ENCODE measurements at places on chromosomes 2 and 18.

- no peak for DNase-seq
Observed at GRCh38 chr2:219252570-219252899, 508 bp upstream of the TUBA4B start.

GRCh38 chr2:136246086-136246669 is 128.2 kb upstream of the CXCR4 start:
- DNase-seq: peak; percentile 33

DNA sequence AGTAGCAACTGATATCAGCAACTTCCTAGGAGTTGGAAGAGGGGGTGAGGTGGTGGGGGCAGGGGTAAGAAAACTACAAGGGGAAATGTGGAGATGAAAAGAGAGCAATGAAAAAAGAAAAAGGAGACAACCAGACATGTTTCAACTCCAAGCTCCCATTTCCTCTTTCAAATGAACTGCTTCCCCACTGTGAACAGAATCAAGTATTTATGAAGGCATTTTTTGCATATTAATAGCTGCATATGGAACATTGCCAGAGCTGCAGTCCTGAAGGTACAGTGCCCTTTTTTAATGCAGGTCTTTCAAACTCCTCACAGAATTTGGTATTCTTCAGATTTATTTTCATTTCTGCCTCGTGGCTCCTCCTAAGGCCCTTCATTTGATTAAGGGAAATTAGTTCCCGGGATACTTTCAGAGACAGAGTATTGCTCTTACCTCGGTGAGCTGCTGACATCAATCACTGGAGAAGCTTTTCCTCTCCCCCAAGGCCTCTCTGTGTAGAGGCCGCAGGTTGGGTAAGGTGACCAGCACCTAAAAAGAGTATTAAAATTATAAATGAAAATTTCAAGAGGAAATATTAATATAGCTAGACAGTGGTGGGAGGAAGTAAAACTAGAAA is 68.4 kb downstream of the KIAA2012 start:
- no peak for DNase-seq

GRCh38 chr2:11319939-11320338 is 24.5 kb downstream of the ROCK2 start:
- DNase-seq: no peak

- DNase-seq: no peak
Observed at GRCh38 chr18:21509062-21509461, 91.4 kb downstream of the ESCO1 start.

DNA sequence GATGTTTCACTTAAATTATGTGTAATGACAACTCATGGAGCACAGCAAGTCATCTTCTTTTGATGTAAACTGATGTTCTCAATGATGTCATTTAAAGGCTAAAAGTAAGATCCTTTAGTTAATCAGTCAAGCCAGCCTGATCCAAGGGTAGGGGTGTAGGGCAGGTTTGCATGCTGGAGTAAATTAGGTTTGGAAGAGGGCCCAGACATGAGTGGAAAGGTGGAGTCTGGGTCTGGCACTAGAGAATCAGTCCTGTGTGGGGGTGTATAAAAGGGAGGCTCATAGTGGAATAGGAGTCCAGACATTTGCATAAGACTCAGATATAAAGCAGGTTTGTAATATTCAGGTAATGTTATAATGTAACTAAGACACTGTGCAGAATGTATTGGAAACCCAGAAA is 88.8 kb upstream of the NYAP2 start:
- no peak for DNase-seq

- DNase-seq: no peak
Observed at GRCh38 chr2:169768262-169768995, 30.2 kb upstream of the SSB start.

Measured in Kasumi-1 (cell line).